ENCODE measurements at places on chromosomes 12 and 14.

DNA sequence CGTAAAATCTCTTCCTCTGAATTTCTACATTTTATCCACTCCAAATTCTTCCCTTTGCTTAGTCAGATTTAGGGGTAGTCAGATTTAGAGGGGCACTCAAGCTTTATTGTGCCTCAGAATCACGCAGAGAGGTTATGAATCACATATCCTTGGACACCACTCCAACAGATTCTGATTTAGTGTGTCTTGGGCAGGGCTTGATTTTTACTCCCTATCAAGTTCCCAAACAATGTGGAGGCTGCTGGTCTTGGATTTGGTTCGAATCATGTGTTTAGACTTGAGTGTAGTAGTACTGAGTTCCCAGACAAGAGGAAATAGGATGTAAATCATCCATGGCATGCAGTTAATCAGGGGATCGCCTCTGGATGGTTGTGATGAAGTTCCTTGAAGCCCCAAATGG, 298.1 kb upstream of the CLEC14A start:
- no peak for DNase-seq

DNA sequence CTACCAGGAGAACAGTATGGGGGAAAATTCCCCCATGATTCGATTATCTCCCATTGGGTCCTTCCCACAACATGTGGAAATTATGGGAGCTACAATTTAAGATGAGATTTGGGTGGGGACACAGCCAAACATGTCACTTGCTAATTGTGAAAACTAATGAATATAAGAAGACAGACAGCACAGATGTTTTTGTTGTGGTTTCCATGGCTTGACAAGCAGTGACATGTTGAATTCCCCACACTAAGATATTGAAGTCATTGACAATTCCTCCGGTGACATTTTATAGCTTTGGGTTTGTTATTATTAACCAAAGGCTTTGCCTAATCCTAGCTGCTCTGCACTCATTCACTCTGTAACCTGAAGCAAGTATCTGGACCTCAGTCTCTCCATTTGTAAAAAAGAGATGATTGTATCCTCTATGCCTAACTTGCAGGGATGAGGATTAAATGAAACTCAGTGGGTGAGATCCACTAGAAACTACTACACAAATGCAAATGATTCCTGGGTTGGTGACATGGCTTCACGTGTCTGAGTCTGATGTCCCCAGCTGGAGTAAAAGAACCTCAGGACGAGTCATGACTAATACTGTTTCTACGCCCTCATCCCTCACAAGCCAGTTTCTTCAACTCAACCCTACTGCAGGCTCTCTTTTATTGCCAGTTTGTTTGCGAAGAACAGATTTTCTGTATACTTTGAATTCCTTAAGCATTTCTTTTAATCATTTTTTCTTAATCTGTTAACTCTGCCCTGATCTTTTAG, 71.6 kb downstream of the ASCL1 start:
- peak; percentile 10 for DNase-seq

- no peak for DNase-seq
These were observed 12.1 kb downstream of the LTBR start for GRCh38 chr12:6396031-6396430.

DNA sequence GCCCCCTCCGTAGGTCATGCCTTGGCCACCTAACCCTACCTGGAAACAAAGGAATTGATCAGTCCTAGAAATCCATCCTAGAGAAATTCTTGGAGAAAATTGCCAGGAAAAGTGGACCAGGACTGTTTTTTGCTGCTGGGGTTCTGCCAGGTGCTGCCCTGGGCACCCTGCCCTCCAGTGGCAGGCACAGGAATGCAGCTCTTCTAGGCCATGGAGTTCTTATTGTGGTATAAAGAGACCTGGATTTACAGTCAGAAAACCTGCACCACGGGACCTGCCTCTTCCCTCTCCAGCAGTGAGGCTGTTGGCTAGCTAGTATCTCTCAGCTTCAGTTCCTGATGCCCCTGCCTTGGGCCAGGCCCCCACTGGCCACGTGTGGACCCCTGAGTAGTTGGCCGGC, 59.7 kb downstream of the SLC24A4 start:
- no peak for DNase-seq

DNA sequence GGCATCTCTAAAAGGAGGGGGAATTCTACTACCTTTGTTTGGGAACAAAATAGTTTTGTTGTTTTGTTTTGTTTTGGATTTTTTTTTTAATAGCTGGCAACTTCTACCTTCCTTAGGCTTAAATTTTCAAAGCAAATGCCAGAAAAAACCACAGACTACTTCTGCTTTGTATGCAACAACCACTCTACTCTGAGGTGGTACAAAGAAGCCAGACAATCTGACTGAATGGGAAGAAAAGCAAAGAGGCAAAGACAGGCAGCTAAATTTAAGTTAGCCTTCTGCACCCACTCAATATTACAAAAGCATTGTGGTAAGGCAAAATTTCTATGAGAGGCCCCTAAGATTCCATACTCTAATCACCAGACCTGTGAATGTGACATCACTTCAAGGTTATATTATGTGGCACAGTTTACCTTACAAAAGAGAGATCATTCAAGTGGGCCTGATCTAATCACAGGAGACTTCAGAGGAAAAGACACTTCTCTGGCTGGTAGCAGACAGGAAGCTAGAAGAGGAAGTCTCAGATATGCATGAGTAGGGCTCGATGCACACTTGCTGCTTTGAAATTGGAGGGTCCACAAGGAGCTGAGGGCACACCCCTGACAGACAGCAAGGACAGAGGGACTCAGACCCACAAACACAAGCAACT, 566.6 kb downstream of the RPS29 start:
- no peak for DNase-seq

- peak; percentile 59 for DNase-seq
These were observed 484 bp downstream of the RIC8B start for GRCh38 chr12:106774808-106775524.

DNA sequence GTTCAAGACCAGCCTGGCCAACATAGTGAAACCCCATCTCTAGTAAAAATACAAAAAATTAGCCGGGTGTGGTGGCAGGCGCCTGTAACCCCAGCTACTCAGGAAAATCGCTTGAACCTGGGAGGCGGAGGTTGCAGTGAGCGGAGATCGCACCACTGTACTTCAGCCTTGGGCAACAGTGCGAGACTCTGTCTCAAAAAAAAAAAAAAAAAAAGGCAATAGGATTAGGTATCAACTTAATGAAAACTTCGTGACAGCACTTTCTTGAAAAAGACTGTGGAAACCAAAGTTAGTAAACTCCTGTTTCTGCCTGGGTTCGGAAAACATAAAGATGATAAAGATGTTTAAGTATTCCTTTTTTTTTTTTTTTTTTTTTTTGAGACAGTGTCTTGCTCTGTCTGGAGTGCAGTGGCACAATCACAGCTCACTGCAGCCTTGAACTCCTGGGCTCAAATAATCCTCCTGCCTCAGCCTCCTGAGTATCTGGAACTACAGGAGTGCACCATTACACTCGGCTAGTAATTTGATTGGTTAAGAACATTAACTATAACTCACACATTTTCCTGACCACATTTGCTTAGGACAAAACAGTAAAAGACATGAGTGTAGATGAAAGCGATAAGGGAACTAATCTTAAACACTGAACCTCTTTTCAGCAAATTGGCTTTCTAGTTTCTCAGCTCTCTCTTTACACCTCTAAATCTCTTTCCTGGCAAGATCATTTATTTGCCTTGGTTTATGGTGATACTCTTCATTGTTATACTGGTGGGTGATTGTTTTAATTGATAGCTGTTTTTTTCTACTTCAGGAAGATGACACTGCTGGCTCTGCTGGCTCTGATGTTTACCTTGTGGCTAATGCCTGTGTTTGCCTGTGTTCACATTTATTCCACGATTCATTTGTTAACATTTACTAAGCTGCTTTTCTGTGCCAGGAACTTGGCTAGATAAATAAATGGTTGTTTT, 15.8 kb downstream of the HIF1A start:
- DNase-seq = peak; percentile 76

DNA sequence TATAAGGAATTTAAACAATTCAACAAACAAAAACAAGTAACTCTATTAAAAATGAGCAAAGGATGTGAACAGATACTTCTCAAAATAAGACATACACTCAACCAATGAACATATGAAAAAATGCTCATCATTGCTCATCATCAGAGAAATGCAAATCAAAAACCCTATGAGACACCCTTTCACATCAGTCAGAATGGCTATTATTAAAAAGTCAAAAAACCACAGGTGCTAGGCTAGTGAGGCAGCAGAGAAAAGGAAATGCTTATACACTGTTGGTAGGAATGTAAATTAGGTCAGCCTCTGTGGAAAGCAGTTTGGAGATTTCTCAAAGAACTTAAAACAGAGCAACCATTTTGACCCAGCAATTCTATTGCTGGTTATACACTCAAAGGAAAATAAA, 52.0 kb downstream of the NAV3 start:
- no peak for DNase-seq

DNA sequence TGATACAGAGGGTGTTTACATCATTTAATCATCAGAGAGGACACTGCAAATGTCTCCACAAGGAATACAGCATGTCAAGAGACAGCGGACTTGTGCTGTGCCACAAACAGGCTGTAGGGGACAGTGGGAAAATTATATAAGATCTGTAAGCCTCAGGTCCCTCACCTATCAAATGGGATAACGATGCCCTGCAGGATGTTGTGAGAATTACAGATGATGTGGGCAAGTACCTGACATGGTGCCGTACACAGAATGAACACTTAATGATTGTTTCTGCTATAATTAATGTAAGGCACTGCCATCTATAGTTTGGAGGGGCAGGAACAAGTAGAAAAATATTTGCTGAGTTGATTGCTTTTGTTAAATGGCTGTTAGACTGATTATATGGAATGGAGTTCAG, 81.9 kb upstream of the GTF2A1 start:
- peak; percentile 31 for DNase-seq

DNA sequence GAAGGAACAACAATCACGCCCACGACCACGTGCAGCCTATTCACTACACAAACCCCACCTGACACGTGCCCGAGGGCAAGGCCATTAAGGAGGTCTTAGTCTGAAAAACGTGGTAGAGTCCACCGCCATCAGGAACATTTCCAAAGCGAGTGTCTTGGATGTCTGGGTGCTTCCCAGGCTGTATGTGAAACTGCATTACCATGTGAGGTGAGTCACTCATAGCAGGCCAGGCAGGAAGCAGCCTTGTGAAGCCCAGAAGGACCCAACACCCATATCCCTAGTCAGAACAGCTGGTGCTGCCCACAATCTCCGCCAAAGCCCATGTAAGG, 3.3 kb upstream of the KRT79 start:
- no peak for DNase-seq

Measured in NCI-H345 (cell line).